Mesothelial cell of epicardium (in vitro differentiated cells): ENCODE measurements at places on chromosomes 12 and 14.

DNA sequence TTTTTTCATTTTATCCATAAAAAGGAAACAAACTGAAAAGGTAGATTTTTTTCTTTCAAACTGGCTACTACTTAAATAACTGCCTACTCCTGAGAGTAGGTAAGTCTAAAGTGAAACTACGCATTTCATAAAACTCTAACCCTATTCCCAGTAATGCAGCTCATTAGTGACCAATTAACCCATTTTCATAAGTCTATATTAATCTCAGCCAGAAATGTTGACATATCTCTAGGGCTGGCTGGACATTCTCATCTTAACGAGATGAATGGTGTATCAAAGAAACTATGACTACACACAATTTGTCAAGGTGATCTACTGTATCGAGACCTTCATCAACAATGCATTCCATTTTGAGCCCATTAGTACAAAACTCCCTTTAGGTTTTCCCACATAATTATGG is 57.2 kb downstream of the EPS8 start:
- DNase-seq = no peak

DNA sequence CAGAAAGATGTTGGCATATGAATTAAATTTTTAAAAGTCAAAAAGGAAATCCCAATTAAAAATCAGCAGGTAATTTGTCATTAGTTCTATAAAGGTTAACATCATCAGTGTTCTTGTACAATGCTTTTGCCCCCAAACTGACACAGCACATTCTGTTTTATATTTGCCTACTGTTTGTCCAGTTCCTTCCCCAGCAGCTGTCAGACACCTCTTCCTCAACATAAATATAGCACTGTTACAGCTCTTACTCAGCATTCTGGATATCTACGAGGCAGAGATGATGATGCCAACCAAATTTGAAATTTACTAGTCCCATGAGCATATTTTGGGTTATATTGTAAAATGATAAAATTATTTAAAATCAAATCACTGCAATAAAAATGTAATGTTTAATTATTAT is 124.6 kb downstream of the SINHCAF start:
- DNase-seq = no peak

- no peak for DNase-seq
Observed at GRCh38 chr12:11953523-11953922, 117.2 kb upstream of the BCL2L14 start.

DNA sequence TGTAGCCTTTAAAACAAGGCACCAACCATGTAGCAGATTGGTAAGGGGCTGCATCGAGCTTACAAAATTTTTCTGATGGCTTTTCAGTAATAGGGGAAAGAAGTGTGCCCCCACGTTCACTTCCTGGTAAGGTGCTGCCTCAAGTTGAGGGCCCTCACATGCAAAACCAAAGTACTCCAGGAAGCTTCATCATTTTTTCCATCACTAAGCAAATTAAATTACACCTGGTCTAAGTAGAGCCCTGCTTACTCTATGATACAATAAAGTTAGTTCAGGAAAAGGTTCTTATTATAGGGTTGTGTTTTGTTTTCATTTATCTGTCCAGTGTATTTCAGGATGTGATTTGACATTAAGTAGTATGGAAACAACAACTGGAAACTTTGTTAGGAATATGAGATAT is 15.0 kb upstream of the AKAP5 start:
- no peak for DNase-seq

DNA sequence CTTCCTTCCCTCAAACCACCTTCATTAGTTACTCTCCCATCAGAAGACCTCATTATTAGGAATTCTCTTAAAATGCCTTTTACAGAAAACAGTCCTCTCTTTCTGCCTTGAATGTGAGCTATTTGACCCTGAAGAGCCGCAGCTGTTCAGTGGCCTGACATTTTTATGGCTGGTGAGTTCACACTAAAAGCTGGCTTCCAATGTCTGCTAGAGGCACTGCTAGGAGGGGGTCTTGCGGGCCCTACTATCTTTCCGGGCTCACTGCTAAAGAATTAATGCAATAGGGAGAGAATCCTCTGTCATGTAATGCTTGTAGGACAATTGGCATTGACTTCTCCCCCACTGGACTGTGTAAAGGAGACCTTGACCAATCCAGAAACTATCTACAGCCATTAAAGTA is 87.7 kb downstream of the GPR135 start:
- DNase-seq = no peak

DNA sequence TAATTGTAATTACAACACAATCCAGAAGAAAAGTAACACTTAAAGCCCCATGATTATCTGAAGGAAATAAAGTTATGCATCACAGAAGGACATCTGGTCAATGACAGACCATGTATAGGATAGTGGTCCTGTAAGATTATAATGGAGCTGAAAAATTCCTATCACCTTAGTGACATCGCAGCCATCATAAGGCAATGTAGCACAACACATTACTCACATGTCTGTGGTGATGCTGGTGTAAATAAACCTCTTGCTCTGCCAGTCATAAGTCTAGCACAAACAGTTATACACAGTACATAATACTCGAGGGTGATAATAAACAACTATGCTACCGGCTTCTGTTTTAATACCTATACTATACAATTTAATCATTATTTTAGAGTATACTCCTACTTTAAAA is 11.2 kb downstream of the ATG2B start:
- no peak for DNase-seq

DNA sequence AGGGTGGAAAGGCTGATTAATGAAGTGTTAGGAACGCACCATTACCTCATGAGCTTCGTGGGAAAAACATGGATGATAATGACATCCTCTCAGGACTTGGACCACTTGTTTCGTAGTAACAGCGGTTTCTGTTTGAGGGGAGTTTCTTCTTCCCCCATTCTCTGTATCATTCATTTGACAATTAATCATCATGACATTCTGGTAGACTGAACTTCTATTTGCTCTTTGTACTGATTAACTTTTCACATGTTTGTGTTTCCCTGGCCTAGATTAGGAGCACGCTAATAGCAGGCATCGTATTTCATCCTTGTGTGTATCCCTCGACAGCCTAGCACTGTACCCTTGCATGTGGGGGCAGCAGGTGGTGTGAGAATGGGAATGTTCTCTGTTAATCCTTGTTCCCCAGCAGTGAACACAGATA is 8.0 kb downstream of the LRRC74A start:
- no peak for DNase-seq

DNA sequence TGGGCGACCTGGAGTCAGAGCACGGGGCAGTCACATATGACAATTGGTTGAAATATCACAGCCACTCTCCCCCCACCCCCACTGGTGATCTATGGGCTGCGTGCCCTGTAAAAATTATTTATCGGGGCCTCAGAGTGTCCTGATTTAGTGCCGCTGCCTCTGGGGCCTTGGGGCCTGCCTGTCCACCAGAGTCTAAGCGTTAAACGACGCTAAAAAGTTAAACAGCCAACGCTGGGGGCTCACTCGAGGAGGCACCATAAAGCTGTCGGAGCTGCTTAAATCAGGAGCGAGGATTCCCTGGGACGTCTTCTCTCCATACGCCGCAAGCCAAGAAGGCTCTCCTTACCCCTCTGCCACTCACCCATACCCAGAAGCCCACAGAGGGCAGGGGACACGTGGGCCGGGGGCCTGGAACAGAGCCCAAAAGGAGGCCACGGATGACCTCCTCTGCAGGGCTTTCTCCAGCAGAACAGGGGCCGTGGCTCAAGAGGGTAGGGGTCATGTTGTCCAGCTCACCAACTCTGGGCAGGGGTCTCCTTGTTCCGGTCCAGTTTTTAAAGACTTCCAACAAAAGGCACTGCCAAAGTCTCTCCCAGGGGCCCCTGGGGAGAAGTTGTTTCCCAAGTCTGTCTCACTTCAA is 42.2 kb downstream of the SMUG1 start:
- no peak for DNase-seq

DNA sequence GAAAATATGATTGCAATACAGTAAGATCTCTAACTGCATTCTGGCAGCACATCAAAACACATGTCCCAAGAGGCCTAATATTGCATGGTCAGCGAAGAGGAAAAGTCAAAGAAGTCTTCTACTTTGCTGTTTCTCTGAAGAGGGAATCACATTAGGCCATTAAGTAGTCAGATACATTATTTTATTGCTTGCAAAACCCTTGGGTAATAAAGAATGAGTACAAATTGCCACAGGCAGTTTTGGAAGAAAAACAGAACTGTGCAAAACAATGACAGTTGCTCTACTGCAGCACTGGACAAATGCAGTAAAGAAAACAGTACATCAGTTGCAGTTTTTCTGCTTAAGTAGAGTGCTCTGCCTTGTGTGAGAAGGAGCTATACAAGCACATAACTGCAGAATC is 211.9 kb downstream of the MED13L start:
- no peak for DNase-seq

GRCh38 chr12:74780182-74780849 is 242.7 kb downstream of the ATXN7L3B start:
- DNase-seq = no peak

DNA sequence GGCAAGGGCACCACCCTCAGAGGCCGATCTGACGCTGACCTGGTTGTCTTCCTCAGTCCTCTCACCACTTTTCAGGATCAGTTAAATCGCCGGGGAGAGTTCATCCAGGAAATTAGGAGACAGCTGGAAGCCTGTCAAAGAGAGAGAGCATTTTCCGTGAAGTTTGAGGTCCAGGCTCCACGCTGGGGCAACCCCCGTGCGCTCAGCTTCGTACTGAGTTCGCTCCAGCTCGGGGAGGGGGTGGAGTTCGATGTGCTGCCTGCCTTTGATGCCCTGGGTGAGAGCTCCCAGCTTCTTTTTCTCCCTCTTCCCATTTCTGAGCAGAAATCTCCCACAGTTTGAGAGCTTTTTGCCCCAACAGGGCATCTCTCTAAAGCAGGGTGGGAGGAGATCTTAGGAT is 1.8 kb downstream of the OAS1 start:
- DNase-seq = no peak

- no peak for DNase-seq
Observed at GRCh38 chr14:23443881-23444280, 8.4 kb upstream of the MYH7 start.

- no peak for DNase-seq
Observed at GRCh38 chr12:32903763-32904162, 7.2 kb upstream of the PKP2 start.

GRCh38 chr12:120453977-120454376 is 7.7 kb downstream of the GATC start:
- DNase-seq = no peak

DNA sequence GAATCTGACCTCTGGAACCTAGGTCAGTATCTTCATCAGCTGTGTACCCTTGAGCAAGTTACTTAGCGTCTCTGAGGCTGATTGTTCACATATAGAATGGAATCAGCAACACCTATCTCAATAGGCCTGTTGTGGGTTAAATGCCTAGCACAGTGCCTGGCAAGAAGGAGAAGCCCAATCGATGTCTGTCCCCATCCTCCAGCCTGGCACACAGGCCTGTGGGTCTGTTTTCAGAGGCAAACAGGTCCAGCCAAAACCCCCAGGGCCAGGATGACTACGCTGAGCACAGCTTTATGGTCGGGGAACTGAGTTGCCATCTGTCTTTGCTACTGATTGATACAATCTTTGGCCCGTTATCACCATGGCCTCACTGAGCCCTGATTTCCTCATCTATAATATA is 89.2 kb downstream of the NUAK1 start:
- DNase-seq = no peak

DNA sequence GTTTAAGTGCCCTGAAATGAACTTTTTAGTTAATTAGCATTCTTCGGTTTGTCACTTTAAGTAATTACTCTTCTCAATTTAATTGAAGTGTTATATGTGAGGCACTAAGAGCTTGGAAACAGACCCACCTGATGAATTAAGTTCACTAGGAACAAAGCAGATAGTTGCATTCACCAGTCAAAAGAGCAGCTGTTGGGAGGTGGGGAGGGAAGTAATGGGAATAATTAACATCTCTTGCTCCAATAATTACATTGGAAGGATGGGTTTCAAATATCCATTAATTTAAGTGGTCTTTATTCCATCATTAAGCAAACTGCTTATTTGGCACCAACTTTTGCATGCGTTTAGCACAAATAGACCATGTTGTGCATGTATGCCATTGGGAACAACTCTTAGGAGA is 667.2 kb downstream of the GALC start:
- no peak for DNase-seq
